ENCODE measurements at places on chromosomes 4 and X.

GRCh38 chr4:26887143-26887542 lies 26.5 kb downstream of the STIM2 start:
- H3K36me3 ChIP-seq, result peaks cover 29% of the 10 kb centered on the region
- no peak for DNase-seq
- peaks cover 48% of the 10 kb centered on the region for H3K4me1 ChIP-seq
- H3K27me3 ChIP-seq, result no peaks in the 10 kb centered on the region
- H3K4me3 ChIP-seq, result peak overlapping the region; percentile 80

- no peak overlapping the region for H3K27ac ChIP-seq
- H3K27me3 ChIP-seq, result peaks cover 2% of the 10 kb centered on the region
- H3K4me1 ChIP-seq, result no peaks in the 10 kb centered on the region
- no peaks in the 10 kb centered on the region for H3K36me3 ChIP-seq
- DNase-seq, result no peak
Measured at GRCh38 chr4:124433500-124433899, 279.0 kb downstream of the ANKRD50 start.

- peaks cover 2% of the 10 kb centered on the region for H3K27me3 ChIP-seq
- H3K36me3 ChIP-seq, result no peaks in the 10 kb centered on the region
- H3K4me3 ChIP-seq, result no peak overlapping the region
- DNase-seq, result no peak
- no peak overlapping the region for H3K27ac ChIP-seq
Measured at GRCh38 chr4:99117876-99118693, 26.0 kb downstream of the ADH4 start.

DNA sequence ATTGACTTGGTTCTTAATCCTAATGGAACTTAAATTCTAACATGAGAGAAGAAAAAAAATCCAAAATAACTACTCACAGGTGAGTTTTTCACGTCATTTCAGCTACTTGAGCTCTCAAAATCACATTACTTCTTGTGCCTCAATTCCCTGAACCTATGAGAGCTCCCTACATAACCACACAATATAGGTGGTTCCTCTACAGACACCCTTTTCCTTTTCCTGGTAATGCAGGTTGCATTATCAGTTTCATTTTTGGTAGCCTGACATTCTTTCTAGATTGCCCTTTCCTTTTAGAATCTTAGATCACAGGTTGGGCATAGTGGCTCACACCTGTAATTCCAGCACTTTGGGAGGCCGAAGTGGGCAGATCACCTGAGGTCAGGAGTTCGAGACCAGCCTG lies 4.3 kb downstream of the GPR34 start:
- peaks cover 36% of the 10 kb centered on the region for H3K4me1 ChIP-seq
- H3K27me3 ChIP-seq, result no peaks in the 10 kb centered on the region
- peak overlapping the region; percentile 61 for H3K4me3 ChIP-seq
- H3K36me3 ChIP-seq, result peaks cover 23% of the 10 kb centered on the region

- no peak overlapping the region for H3K27ac ChIP-seq
- no peaks in the 10 kb centered on the region for H3K4me1 ChIP-seq
Measured at GRCh38 chr4:64857815-64858214, 448.6 kb upstream of the TECRL start.

Measured in activated naive CD8-positive, alpha-beta T cell treated with anti-CD3 and anti-CD28 coated beads, Interleukin-2, amount 10 ng/mL, durations not matched to agents 7 days and 5 days (primary cell).